ENCODE measurements at places on chromosomes 16 and 17. TPM values are rescaled to one million over a fixed set of nuclear protein-coding genes. Genes with fewer than 3 reads are reported as not detected.
A peak's percentile ranks its signal among the peaks of the same experiment; 100 is the strongest.

- peak within 1 kb of the TSS; percentile 50 for H3K4me3 ChIP-seq
- H3K4me1 ChIP-seq = no peaks in the 10 kb centered on the region
- no peak within 1 kb of the TSS for H3K27ac ChIP-seq
Measured at GRCh38 chr16:2196162-2196980, at the start of gene CASKIN1. Gene CASKIN1 (minus strand): TSS chr16:2196605. CDS start chr16:2196432, 173 bp downstream.

Gene KCNJ2
- total RNA-seq = 2.5 TPM

- peak overlapping the region; percentile 77 for H3K27ac ChIP-seq
- no peak overlapping the region for H3K4me3 ChIP-seq
- H3K27me3 ChIP-seq = no peaks in the 10 kb centered on the region
- no peaks in the 10 kb centered on the region for H3K4me1 ChIP-seq
Measured at GRCh38 chr17:50037321-50038107, 18.4 kb upstream of the ITGA3 start.

- no peaks in the 10 kb centered on the region for H3K36me3 ChIP-seq
- no peak overlapping the region for H3K27ac ChIP-seq
- no peaks in the 10 kb centered on the region for H3K27me3 ChIP-seq
- no peaks in the 10 kb centered on the region for H3K4me1 ChIP-seq
Measured at GRCh38 chr17:9247401-9247938, 226.2 kb downstream of the NTN1 start.

- no peaks in the 10 kb centered on the region for H3K36me3 ChIP-seq
- H3K27ac ChIP-seq = peak overlapping the region; percentile 46
- H3K4me1 ChIP-seq = peaks cover 55% of the 10 kb centered on the region
- peak; percentile 95 for DNase-seq
- no peaks in the 10 kb centered on the region for H3K27me3 ChIP-seq
Measured at GRCh38 chr17:82003411-82004381, 19.0 kb downstream of the CENPX start.

DNA sequence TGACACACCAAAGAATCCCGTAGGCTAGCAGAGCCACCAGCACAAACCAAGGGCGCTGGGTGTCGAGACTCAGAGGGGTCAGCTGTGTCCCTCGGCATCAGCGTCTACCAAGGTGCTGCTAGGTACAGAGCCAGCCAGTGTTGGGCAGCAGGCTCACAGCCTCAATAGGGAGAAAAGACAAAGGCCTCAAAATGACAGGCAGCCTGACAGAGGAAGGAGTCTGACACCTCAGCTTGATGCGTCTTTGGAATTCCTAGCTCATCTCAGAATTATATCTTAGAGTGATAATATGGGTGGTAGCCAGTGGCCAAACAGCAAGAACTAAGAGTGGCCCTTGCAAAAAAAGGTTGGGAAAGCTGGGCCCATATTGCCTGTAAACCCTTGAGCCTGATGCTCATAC, 45.9 kb downstream of the HS3ST3B1 start:
- no peaks in the 10 kb centered on the region for H3K27me3 ChIP-seq
- H3K27ac ChIP-seq = no peak overlapping the region
- no peak overlapping the region for H3K4me3 ChIP-seq
- no peak for DNase-seq

DNA sequence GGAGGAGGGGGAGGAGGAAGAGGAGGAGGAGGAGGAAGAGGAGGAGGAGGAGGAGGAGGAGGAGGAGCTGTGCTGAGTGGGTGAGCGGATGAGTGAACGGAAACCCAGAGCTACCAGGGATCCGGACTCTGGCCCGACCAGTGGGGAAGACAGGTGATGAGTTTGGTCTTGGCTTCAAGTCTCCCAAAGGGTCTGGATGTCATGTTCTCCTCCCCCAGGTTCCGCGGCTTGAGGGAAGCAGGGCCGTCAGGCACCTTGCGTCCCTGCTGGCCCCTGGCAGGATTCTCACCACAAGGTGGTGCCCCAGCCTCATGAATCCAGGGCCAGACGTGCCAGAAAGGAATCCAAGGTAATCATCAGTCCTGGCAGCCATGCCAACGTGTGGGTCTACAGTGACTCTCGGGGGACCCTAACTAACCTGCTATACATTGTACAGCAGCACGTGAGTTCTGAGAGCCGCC, 13.5 kb upstream of the ABAT start:
- no peak overlapping the region for H3K27ac ChIP-seq
- H3K4me1 ChIP-seq = no peaks in the 10 kb centered on the region
- DNase-seq = peak; percentile 74
- no peaks in the 10 kb centered on the region for H3K27me3 ChIP-seq
- no peak overlapping the region for H3K4me3 ChIP-seq
- H3K36me3 ChIP-seq = no peaks in the 10 kb centered on the region

Gene CPNE7
- total RNA-seq = 0.41 TPM

DNA sequence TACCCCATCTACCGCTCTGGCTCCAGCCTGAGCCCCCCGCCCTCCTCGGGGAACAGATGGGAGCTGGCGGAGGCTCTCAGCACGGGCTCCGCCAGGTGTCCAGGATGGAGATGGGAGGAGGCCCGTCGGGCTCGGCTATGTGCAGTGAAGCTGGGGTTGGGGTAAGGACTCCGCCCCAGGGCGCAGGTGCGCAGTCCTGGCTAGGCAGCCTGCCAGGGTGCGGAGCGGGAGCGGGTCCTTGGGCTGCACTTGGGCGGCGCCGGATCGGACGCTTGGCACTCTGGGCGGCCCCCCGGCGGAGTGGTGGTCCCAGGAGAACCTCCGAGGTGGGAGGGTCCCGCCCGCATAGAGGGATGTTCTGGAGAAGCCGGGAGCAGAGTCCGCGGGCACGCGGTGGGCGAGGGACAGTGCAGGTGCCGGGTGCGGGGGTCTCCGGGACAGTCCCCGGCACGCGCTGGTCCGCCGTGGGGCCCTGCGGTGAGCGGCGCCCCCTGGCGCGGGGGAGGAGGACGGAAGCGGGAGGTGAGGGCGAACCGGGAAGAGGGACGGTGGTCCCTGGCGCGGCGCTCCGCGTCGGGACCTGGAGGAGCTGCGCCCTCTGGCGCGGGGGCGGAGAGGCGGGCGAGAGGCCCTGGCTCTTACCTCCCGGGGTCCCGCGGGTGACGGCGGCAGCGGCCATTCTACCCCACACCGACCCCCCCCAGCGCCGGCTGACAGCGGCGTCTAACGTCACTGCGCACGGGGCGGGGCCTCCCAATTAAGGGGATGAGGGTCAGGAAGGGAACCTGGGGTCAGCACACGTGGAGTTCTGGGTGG, at the start of gene CAMTA2:
Gene CAMTA2 (minus strand): TSS at position 725 of the 816 bp plus-strand sequence. CDS start 1,453 bp downstream, outside the sequence.
- H3K36me3 ChIP-seq = peaks cover 7% of the 10 kb centered on the region
- peak within 1 kb of the TSS; percentile 94 for H3K27ac ChIP-seq
- H3K4me1 ChIP-seq = peaks cover 26% of the 10 kb centered on the region
- DNase-seq = peak; percentile 95
- H3K27me3 ChIP-seq = no peaks in the 10 kb centered on the region
- H3K4me3 ChIP-seq = peak within 1 kb of the TSS; percentile 79

All from sigmoid colon (tissue), 7 donors.